Caco-2 (cell line): ENCODE measurements at places on chromosomes 4 and X.

GRCh38 chr4:105440890-105441289 lies 33.0 kb downstream of the PPA2 start:
- DNase-seq, result no peak

DNA sequence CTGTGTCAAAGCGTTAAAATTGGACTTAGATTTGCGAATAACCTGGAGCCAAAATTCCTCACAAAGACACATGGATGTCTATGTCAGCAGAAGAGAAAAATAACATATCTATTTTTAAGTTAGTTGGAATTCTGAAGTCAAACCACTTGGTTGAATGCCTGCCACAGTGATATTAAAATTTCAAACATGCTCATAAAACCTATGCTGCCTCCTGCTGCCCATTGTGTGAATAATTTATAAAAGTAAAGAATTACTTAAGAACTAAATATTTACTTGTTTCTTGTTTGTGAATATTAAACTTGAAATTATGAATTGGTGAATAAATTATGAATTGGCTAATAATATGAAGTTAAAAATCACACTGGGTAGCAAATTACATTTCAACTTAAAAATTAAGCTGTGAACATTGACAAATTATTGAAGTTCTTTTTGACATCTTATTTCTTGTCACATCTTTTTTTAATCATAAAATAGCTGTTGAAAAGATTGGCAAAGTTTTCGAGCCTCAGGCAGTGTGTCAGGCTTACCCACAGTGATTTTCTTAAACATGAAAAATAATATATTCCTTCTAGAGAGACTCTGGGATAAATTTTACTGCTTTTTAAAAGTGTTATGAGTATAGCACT lies 35.4 kb downstream of the FABP2 start:
- DNase-seq, result no peak

- no peak for DNase-seq
Observed at GRCh38 chr4:151691639-151692442, 69.0 kb downstream of the GATB start.

- DNase-seq, result peak; percentile 44
Observed at GRCh38 chr4:152633118-152633517, 46.7 kb downstream of the TMEM154 start.

DNA sequence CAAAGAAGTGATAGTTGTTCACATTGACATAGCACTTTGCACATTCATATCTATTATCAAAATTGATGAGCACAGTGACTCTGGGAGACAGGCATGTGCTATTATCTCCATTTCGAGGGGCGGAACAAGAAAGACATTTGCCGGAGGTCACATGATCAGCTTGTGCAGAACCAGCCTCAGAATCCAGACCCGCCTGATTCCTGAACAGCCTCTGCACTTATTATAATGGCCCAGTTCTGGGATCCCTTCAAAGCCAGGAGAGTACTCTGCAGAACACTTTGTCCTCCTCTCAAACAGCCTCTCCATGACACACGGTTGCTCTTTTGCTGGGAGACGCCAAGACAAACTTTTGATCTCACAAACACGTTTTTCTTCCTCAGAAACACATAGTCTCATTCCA lies 48.4 kb downstream of the RWDD4 start:
- DNase-seq, result no peak

GRCh38 chrX:120310861-120311726 lies at the start of gene TMEM255A:
TSS of gene TMEM255A (minus strand) at chrX:120311461. CDS start at chrX:120311309, 152 bp downstream.
- DNase-seq, result no peak

- no peak for DNase-seq
Observed at GRCh38 chr4:114277690-114278089, 298.2 kb upstream of the ARSJ start.

DNA sequence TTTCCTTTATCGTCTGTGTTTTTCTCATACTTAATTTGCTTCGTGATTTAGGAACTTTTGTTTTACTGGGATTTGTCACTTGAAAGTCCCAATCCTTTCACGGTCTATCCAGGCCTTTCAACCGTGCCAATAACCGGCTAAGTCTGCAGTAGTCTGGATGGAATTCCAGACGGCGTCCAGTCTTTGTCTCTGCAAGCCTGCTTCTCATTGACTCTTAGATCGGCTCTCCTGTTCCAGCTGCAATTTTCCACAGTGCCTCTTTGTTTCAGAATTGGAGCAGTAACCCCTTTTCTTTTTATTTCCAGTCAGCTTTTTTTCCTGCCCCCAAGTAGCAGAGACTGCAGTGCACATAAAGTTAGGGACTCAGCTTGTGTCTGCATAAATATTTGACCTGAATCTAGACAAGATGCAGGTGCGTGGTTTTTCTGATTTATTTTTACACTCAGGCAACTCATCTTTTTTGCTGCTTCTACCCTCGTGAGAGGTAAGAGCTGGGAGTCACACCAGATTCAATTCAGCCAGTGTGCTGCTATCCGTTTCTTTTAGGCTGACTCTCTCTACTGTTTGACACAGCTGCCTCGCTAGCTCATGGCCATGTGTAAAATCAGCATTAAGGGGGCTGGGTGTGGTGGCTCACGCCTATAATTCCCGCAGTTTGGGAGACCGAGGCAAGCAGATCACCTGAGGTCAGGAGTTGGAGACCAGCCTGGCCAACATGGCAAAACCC lies 37.4 kb upstream of the DHRSX start:
- no peak for DNase-seq

- DNase-seq, result no peak
Observed at GRCh38 chrX:15416133-15416993, 32.1 kb upstream of the VEGFD start.

DNA sequence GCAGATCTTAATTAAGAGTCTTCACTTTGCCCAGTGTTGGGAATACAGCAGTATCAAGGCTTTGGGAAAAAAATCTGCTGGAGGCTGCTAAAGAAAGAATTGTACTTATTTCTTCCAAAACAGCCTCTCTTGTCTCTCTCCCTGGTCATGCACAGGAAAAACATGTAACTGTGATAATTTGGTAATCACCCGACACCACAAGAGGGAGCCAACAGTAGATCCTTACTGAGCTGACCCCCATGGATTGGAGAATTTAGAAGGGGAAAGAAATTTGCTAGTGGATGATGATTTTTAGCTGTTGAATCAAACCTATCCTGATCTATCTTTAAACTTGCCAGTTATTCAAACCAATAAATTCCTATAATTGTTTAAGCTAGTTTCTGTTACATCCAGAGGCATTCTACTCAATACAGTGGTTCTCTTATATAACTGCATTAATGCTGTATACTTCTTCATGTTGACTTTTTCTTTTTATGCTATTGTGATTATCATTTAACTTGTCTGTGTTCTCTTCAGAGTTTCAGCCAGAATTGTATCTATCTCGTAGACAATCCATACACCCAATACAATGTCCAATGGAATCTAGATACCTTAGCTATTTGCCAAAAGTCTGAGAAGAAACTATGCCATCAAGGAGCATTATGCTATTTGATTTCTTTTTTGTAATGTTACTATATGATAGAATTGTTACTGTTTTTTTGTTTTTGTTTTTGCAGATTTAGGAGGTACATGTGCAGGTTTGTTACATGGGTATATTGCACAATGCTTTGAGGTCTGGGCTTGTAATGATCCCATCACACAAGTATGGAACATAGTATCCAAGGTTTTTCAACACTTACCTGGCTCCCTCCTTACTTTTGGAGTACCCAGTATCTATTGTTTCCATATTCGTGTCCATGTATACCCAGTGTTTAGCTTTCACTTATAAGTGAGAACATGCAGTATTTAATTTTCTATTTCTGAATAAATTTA lies 31.3 kb upstream of the ARHGEF38 start:
- DNase-seq, result no peak

DNA sequence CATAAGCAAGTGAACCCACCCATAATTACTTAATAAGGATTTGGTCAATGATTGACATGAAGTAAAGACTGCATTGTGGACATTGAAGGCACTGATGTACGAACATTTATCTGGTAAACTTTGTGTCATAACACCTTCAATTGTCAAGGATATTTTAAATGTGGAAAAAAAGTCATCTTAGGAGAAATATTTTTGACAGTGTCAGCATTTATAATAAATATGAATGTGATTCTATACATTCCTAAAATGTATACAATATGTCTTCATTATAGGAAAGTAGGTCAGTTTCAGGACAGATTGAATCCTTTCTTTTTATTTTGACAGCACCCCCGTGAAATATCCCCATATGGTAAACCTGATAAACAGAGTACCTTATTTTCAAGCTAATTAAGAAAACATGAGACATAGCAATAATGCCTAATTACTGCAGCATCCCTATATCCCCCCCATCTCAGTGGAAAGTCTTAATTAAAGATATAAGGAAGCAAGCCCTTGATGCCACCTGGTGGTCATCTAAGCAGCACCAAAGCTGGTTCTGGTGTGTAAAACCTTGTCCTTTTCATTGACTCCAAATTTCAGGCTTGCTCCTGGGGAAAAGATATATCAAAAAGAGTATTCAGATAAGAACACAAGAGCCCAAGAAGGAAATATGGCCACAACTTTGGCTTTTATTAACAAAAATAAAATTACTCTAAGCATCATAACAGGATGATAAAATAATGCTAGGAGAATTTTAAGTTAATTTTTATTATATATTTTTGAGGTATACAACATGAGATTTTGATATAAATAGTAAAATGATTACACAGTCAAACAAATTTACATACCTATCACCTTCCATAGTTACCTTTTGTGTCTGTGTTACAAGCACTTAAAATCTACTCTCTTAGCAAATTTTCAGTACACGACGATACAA lies 379.7 kb downstream of the TLL1 start:
- DNase-seq, result peak; percentile 32

DNA sequence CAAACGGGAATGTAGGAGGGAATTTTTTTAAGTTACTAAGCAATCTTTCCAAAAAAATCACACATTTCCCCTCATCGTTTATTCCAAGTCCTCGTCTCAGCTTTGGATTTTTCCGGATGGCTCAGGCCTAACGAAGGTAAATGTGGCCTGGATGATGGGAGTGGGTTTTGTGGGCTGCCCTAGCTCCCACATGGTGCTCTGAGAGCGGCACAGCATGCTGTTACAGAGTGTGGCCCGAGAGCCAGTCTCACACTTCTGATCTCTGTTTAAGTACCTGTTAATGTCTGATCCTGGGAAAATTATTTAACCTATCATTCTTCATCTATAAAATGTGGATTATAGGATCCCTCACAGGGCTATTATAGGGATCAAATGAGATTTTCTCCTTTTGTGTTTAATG lies 38.2 kb upstream of the ADAM29 start:
- DNase-seq, result no peak

DNA sequence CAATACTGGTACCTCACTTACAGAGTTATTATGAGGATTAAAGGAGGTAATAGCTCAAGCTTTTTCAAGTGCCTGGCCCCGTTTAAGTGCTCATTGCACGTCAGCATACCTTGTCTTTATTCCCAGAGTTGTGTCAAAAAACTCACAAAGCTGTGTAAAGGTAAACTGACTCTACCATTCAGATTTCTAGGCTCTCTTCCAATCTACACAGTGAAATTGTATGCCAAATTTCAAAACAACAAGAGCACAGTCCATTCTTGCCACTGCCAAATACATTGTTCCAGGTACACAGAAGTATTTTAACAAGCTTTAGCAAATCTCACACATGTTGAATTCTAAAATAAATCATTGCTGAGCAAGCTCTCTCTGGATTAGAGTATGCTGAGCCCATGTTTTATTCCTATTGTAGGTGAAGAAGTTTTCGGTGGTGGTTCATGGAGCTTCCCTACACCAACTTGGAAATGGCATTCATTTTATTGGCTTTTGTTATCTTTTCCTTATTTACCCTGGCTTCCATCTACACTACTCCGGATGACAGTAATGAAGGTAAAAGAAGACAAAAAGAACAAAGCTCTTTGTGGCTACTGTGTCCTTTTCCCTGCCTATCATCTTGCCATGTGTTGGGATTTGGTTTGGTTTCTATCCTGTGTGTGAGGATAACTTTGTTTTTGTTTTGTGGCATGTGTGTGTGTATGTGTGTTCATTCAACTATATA lies 16.2 kb downstream of the SMIM31 start:
- DNase-seq, result no peak

- DNase-seq, result no peak
Observed at GRCh38 chrX:45191383-45191782, 9.3 kb downstream of the DIPK2B start.

GRCh38 chr4:69064391-69064790 lies 31.9 kb upstream of the UGT2B7 start:
- DNase-seq, result no peak

GRCh38 chr4:161097821-161098220 lies 1066.0 kb downstream of the FSTL5 start:
- no peak for DNase-seq

DNA sequence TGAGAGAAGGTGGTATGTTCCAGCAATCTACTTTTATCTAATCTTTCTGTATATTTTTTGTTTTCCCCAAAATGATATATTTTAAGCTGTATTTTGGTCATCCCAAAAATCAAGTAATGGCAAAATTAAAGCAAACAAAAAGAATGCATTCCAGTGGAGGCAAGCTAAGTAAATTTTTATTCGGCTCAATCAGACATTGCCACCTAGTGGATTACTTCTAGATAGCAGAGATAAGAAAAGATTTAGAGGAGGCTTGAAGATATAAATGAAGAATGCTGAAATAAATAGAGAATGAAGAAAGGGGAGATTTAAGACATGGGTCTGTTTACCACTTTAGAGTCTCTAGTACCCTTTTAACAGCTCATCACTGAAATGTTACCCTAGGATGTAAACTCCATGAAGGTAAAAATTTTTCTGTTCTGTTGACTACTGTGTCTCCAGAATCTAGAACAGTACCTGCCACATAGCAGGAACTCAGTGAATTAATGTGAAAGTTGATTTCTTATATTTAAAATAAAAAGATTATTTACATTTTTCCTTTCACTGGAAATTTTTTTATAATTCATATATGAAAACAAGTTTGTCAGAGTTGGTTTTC lies 110.9 kb upstream of the ANK2 start:
- DNase-seq, result no peak

- DNase-seq, result no peak
Observed at GRCh38 chrX:102042372-102043325, 82.8 kb upstream of the TCEAL2 start.

GRCh38 chr4:188175288-188175687 lies 36.0 kb downstream of the TRIML1 start:
- DNase-seq, result no peak

DNA sequence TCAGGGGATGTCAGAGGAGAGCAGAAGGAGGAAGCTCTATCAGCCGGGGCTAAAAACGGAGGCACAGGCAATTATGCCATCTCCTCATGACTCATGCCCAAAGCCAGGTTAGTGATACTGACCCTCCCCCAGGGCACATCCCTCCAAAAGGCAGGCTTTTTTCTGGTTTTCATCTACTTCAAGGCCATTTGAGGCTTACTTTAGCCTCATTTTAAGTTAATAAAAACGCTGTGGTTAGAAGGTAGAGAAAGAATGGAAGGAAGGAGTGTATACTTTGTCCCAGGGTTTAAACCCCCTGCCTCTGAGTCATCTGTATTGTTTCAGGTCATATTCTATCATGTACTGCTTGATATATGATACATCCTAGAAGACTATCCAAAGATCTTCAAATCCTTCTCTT lies 89.7 kb upstream of the NDP start:
- DNase-seq, result no peak
